IPS-NIHi11 (cell line): ENCODE measurements at places on chromosomes 7 and 10.

GRCh38 chr10:97755718-97756117 is 16.1 kb downstream of the SFRP5 start:
- no peak for DNase-seq

- DNase-seq, result no peak
These were observed 7.1 kb downstream of the CSGALNACT2 start for GRCh38 chr10:43145311-43145710.

DNA sequence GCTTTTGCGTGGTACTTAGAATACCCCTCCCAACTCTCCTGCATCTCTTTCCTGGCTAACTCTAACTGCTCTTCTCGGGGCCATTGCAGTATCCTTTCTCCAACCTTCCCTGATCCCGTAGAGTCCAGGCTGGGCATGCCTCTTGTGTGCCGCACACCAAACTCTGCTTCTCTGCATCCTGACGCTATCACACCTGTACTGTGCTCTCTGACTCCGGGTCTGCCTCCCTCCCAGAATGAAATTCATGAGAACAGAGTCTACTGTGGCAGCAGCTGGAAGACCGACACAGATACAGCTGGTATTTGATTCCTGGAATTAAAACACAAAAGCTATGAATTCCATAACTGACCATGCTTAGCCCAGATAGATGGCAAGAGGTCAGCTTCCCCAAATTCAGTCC is 60.9 kb downstream of the C10orf67 start:
- DNase-seq, result no peak

- DNase-seq, result peak; percentile 36
These were observed 386 bp upstream of the AS3MT start for GRCh38 chr10:102868911-102869257.

DNA sequence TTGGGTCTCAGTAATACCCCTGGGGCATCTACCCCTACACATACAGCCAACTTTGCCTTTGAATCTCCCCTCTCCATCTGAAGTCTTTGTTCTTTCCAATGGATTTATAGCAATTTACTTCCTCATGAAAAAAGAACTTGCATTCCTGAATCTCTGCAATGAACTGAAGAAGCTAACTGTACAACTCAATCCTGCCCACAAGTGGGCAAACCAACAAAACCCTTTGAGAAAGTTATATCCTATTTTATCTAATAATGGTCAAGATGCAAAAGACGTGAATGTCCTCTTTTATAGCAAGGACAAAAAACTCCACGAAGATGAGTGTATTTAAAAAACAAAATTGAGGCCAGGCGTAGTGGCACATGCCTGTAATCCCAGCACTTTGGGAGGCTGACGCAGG is 991.3 kb downstream of the LRMDA start:
- no peak for DNase-seq

DNA sequence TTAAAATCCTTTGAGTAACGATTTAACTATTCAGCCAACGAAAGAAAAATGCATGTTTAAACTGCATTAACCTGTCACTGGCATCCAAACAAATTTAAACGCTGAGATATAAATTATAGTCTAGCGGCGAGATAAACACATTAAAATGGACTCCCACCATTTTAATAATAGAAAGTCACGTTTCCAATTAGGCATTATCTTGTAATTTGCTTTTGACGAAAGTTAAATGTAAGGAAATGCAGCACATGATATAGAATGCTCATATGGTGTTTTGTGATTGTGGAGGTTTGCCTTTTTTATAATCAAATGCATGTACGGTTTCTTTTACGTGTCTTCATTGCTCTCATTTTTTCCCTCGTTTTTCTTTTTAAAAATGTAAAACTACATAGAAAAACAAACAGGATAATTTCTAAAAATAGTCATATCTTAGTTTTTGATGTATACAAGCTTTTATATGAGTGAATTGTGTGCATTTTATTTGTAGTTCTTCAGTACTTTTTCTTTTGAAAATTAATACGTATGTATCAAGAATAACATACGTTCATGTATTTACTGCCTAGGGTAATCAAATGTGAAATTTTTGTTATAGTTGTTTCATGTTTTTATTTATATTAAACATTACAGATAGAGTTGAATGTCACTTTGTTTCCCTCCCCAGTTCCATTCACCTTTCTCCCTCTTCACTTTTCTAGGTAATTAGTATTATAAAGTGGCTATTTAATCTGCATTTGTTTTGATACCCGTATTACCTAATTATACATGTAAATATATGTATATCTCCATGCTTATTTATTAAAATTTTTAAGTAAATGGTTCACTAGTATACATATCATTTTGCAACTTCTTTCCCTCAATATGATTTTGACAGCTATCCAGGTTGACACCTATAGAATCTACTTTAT is 1.1 kb upstream of the KLF14 start:
- no peak for DNase-seq
